ENCODE measurements at places on chromosomes 7 and 10.
A peak's percentile ranks its signal among the peaks of the same experiment; 100 is the strongest.

DNA sequence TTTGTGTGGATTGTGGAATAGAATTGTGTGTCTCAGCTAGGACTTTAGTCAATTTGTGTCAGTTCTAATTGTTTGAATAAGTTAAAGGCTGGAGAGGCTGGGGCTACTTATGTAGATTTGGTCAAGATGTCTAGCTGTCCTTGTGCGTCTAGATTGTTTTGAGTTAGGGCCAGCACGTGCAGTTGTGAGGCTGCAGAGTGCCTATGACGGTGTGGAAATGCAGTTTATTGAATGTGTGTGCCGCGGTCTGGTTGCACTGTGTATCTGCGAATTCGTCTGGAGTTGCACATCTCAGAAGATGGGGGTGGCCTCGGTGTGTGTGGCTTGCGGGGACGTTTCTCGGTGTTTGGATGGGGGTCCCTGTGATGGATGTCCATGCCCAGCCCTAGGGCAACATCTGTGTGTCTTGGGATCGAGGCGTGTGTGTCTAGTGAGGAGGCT lies 10.2 kb downstream of the EMX2 start:
- no peak for DNase-seq

DNA sequence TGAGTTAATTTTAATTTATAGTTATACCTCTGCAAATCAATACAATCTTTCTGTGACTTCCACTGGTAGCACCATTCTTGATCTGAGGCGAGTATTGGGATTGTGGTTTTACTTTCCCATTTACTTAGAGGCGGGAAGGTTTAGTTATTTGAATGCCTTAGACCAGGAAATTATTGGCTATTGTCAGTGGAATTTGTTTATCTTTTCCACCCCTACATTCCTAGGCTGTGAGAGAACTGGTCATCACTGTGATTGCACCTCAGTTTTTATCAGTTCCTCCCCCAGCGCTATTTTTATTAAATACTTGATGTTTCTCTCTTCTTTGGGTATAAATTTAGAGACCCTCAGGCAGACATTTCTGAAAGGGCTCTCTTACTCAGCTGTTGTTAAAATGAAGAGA lies 29.9 kb downstream of the CDK14 start:
- no peak for DNase-seq

GRCh38 chr7:24668927-24669635 lies 88.2 kb downstream of the GSDME start:
- no peak for DNase-seq

DNA sequence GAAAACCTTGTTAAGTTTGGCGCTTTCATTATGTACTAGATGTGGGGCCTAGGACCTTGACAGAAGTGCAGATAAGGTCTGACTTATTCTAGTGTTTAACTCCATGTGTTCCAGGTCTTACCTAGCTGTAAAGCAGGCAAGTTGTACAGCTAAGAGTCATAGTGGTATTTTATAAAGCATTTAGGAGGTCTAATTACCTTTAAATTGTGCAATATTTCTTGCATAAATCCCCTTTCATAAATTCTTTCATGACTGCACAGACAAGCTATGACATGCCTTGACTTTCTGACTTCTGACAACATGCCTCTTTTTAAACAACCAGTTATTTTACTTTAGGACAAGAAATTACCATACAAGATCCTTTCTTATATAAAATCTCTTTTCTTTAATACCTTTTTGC lies 151.6 kb upstream of the VSTM2A start:
- DNase-seq, result no peak

GRCh38 chr7:150992833-150993302 lies 2.1 kb downstream of the NOS3 start:
- no peak for DNase-seq

GRCh38 chr7:55593515-55594318 lies 21.4 kb upstream of the VOPP1 start:
- peak; percentile 57 for DNase-seq

GRCh38 chr10:28928484-28928883 lies 251.2 kb downstream of the BAMBI start:
- DNase-seq, result no peak

DNA sequence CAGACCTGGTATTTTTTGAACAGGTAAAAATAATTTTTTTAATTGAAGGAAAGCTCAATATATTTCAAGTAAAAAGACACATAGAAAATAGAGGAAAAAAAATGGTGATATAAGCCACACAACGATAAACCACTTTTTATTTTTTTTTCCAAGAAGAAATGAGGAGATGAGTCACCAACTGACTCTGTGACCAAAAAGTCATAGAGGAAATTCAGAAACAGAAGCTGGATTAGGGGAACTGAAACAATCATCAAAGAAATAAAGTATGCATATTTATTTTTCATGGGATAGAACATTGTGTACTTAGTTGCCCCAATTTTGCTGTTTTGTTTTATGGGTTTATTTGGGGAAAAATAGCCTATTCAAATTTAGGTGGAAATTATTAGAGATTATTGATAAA lies 176.8 kb upstream of the AGR3 start:
- DNase-seq, result no peak

GRCh38 chr10:36515319-36515718 lies 610.1 kb upstream of the ANKRD30A start:
- no peak for DNase-seq

- no peak for DNase-seq
These were observed 967 bp downstream of the GAD2 start for GRCh38 chr10:26217396-26218086.

GRCh38 chr7:51446785-51447184 lies 130.2 kb upstream of the COBL start:
- no peak for DNase-seq

DNA sequence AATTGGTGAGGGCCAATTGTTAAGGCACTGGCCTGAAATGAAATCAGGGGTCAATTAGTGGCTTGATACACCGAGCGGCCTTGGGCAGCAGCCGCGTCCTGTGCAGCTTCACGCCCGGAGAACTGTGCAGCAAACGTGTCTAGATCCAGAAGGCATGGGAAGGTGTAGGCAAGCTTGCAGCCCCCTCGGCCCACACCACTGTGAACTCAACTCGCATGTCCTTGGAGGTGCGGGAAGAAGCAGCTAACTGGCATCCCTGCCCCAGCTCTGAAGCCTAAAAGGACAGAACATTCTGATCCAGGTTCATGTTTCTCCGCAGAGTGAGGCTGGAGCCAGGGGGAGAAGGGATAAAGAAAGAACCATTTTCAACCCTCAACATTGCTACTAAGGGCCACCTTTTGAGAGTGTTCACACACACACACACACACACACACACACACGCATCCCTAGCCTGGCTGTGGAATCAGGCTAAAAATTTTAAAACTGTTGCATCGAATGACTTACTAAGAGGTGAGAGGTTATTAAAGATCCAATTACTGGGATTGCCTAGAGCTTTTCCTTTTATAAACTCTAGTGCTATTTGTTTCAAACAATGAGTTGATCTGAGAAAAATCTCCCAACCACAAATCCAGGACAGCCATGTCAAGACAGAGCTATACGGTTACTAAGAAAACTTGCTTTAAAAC lies 104.0 kb downstream of the PARP12 start:
- DNase-seq, result no peak

DNA sequence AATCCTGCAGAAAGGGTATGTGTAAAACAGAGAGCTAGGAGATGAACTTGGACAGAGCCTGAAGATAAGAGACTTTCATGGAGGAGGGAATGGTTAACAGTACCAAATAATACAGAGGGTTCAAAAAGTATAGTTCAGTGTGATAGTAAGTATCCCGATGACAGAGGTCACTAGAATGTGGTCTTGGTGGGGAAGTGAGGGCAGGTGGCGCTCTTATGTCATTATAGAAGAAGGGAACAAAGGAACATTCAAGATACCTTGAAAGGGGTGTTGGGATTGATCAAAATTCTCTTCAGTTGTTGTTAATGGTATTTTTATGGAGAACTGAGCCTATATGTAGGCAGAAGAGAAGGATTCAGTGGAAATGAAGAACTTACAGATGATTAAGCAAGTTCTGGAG lies 312.5 kb downstream of the SUGCT start:
- DNase-seq, result no peak

DNA sequence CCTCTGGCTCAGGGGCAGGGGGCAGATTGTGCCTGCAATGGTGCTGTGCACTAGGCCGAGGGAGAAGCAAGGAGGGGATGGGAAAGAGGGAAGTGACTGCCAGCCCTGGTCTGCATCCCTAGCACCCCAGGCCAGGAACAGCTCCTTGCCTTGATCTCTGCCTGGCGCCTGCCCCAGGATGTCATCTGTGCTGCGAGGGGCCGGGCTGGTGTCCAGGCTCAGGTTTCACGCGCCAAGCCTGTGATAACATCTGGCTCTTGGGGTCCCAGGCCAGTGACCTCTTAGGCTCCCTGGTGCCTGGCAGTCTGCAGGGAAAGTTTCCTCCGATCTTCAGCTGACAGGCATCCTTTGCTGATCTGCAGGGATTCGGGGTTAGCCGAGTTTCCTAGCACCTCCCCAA lies 193.5 kb upstream of the GPR26 start:
- DNase-seq, result no peak

- no peak for DNase-seq
These were observed 3.8 kb downstream of the ALOX5 start for GRCh38 chr10:45377858-45378257.

- DNase-seq, result no peak
These were observed 96.8 kb downstream of the INPP5A start for GRCh38 chr10:132634241-132634946.

DNA sequence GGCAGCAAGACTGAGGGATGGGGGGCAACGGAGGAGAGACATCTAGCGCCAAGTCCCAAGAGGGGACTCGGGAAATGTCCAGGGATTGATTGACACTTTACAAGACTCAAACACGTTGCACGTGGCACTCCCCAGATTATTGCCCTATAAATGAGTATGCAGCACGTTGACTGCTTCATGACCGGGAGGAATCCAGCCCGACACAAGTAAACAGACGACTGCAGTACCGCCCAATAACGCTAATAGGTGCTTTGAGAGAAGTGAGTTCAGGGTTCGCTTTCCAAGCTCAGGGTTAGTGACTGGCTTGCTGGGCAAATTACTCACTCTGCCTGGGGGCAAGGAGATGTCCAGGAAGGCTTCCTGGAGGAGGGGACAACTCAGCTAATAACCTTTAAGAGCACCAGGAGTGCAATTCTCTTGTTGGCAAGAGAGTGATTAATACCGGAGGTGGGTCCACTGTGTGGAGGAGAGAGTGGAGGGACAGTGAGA lies 73.3 kb upstream of the MYL10 start:
- DNase-seq, result no peak
